Thymus (tissue), 14 donors: ENCODE measurements at places on chromosomes 1 and 21.

GRCh38 chr1:58618303-58618702 lies 41.3 kb upstream of the TACSTD2 start:
- no peak for DNase-seq

DNA sequence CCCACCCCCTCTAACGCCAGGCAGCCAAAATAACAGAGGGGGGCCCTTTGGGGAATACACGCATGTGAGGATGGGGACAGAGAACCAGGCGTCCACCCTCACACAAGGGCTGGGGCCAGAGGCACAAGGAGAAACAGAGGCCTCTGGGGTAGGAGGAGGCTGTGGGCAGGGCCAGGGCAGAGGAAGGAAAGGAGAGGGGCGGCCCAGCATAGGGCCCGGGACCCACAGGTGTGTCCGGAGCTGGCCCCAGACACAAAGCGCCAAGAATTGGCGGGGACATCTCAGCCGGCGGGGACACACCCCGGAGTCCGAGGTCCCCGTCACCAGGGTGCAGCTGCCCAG lies 6.7 kb downstream of the PLEKHG5 start:
- no peak for DNase-seq

DNA sequence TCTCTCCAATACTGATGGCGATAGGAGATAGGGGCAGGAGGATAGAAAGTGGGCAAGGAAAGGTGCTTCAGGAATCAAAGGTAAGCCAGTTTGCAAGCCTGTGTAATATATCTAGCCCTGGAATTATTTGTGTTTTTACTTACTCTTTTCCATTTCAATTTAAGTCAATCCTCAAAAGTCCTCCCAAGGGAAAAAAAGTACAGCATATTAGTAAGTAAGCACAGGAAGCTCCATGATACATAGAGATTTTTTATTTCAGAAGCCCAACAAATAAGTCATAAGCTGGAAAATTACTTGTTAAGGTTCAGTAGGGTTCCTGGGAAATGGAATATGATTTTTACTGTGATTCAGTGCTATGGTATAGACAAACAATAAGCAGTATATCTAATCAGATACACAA lies 337.7 kb upstream of the DUSP10 start:
- DNase-seq: no peak

DNA sequence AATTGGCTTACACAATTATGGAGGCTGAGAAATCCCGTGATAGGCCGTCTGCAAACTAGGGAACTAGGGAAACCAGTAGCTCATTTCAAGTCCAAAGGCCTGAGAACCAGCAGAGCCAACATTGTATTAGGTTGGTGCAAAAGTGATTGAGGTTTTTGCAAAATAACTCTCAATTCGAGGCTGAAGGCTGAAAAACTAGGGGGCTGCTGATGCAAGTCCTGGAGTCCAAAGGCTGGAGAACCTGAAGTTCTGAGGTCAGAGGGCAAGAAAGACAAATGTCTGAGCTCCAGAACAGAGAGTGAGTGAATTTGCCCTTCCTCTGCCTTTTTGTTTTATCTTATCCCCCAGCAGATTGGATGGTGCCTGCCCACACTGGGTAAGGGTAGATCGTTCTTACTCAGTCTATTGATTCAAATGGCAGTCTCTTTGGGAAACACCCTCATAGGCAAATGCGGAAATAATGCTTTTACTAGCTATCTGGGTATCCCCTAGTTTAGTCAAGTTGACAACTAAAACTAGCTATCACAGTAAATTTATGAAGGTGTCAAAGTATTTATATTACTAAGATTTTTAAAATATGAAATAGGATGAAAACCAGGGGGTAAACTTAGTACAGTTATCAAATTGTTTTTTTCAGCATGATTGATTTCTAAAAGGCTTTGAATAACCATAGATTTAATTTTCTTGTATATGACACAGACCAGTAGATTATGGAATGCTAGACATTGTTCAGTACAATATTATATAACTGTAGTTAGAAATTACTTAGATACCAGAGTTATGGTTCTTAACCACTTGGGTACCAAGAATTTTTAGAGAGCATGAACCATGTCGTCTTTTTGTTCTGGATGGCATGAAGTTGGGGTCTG lies 15.4 kb downstream of the RABGAP1L start:
- no peak for DNase-seq

DNA sequence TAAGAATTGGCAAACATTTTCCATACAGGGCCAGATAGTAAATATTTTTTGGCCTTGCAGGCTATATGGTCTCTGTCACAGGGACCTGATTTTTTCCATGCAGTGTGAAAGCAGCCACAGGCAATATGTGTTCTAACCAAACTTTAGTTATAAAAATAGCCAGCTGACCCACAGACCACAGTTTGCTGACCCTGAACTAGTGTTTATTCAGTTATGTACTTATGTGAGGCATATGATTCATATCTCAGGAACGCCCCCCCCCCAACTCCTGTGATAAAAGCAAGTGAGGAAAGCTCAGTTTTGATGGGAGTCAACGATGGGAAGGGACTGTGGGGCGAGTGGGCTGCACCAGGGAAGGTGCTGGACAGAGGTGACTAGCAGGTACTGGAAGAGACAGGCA lies 80.1 kb downstream of the HMGB4 start:
- no peak for DNase-seq

DNA sequence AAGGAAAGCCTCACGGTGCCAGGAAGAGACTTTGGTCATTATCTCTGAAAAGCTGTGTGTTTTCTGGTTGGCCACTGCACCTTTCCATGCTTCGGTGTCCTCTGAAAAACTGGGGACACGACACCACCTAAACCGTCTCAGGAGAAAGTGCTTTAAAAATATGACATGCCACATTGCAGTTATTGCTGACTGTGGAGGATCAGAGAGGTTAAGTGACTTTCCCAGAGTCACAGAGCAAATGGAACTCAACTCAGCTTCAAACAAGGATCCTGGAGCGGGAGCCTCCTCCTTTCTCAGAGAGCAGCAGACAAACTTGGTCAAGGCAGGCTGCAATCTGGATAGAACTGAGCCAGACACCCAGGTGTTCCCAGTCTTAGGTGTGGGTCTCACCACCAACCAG lies 13.8 kb downstream of the MYOM3 start:
- no peak for DNase-seq

- DNase-seq: no peak
These were observed 1395.5 kb downstream of the PLA2G4A start for GRCh38 chr1:188224263-188224662.

DNA sequence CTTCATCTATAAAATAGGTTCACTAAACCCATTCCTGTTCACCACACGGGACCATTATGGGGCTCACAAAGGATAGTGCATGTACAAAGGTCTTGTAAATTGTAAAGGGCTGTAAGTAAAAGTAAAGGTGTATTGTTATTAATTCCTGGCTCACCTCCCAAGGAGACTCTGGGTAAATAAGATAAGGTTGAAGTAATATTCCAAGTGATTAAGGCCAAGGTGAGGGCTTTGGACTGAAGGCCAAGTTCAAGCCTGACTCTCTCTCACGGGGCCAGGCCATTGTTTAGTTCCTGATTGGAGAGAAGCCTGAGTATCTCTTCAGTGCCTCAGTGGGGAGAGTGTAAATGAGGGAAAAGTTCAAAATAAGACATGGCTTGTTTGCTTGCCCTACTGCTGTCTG lies 19.5 kb upstream of the ZFYVE9 start:
- no peak for DNase-seq

- DNase-seq: no peak
These were observed 504.7 kb upstream of the PBX1 start for GRCh38 chr1:164054331-164054730.

GRCh38 chr1:23977854-23978191 lies 2.3 kb downstream of the SRSF10 start:
- no peak for DNase-seq

DNA sequence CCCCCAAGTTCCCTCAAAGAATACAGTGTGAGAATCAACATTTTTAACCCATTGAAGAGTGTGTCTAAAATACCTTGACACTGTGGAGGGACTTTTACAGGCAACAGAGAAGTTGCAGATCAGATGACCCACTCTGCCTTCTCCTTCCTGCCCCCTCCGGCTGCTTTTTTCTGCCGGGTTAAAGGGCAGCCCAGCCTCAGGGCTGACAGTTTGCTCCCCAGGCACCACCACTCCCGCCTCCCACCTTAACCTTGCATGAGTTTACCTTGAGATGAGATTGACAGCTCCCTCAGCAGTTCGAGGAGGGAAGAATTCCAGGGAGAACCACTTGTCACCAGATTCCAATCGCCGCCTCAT lies 3.2 kb downstream of the MTHFR start:
- no peak for DNase-seq

GRCh38 chr1:29450591-29450990 lies 214.3 kb downstream of the PTPRU start:
- DNase-seq: no peak

- DNase-seq: no peak
These were observed 2.5 kb downstream of the AGO4 start for GRCh38 chr1:35810096-35810881.

DNA sequence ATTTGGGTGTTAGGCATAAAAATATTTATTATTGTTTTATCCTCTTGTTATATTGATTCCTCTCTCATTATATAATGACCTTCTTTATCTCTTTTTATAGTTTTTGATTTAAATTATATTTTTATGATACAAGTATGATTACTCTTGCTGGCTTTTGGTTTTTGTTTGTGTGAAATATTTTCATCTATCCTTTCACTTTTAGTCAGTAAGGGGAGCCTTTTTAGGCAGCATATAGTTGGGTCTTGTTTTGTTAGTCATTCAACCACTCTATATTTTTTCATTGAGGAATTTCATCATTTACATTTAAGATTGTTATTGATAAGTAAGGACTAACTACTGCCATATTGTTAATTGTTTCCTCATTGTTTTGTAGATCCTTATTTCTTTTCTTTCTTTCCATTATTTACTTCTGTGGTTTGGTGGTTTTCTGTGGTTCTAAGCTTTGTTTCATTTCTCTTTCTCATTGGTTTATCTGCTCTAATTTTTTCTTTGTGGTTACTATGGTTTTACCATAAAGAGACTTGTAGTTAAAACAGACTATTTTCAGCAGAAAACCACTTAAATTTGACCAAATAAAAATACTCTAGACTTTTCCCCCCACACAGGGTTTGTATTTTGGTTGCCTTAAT lies 593.1 kb downstream of the NUF2 start:
- DNase-seq: no peak

DNA sequence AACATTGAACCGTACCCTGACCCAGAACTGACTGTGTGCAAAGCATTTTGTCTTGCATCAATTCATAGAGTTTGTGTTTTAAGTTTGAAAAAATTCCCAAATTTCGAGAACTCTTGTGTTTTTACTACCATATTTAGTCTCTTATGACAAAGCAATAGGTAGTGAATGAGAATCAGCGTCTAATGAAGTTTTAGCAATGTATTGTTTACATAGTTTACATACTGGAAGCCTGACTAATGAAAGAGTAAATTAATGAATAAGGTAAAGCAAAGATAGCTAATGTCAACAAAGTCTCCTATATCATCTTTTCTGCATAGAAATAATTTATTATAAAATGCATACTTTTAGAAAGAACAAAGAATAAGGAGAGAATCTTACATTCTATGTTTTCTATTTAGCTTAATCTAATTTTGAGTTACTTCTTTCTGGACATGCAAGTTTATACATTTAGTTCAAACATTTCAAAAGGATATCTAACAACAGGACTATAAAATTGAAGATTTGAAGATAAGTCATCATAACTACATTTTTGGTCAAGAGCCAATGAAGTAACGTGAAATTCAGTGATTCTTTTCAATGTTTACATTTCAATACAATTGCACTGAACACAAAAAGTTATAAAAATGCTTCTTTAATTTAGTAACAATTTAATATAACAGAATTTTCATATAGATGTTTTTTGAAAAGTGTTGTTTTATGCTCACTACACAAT lies 1943.7 kb downstream of the NCAM2 start:
- DNase-seq: no peak
